ENCODE measurements at places on chromosomes 11 and 22.

GRCh38 chr22:18045794-18046193, 21.4 kb upstream of the MICAL3 start:
- DNase-seq = no peak

- DNase-seq = no peak
Measured at GRCh38 chr22:30873086-30873650, 95.4 kb downstream of the MORC2 start.

- no peak for DNase-seq
Measured at GRCh38 chr11:7060868-7061267, 27.9 kb upstream of the RBMXL2 start.

- DNase-seq = no peak
Measured at GRCh38 chr22:39661842-39662685, 91.5 kb downstream of the CACNA1I start.

- DNase-seq = no peak
Measured at GRCh38 chr11:94652735-94653284, 85.6 kb downstream of the PIWIL4 start.

- no peak for DNase-seq
Measured at GRCh38 chr11:2130881-2131352, 8.3 kb downstream of the IGF2 start.

DNA sequence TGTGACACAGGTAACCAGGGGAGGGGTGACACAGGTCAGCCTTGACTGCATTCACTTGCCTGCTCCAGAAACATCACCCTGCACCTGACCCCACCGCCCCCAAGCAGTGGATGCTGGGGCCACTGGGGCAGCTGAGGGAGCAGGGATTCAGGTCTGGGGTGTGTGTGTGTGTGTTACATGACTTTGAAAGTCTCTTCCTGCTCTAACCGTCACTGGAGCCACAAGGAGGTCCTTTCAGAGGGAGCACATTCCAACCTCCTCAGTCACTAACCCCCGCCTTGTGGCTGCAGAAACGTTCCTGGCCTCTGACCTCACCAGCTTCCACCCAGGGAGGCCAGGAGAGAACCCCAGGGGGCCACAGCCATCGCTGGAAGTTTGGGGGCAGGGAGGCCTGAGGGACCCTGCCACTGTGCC, 2.9 kb upstream of the FOSL1 start:
- DNase-seq = no peak

DNA sequence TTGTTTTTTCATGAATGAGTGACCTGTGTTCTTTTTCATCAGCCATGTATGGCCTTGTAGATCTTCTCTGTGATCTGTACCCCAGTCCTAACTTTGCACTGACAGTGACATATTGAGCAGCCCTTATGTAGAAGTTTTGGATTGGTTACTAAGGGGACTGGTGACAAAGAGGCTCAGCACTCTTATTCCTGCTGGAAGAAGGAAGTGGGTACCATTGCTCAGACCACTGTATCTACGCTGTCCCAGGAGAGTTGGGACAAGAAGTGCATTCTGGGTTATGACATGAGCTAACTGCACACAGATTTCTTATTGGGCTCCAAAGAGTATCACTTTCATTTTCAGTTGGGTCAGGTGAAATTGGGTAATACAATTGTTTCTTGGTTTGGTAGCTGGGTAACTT, 107.8 kb upstream of the RASSF10 start:
- DNase-seq = no peak

DNA sequence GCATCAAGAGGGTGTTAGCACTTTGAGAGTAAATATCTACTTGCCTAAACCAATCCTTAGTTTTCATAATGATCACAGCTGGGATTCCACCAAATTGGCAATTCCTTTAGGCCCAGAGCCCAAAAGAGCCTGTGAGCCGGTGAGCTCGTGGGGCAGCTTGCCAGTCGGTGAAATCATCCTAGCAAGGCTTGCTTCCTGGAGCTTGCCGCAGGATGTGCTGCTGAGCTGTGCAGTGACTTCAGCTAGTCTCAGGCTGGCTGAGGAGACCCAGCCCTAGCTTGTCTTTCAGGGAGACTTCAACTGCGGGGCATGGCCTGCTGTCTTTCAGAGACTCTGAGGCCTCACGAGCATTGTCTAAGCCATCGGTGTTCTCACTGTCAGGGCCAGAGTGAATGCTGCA, 73.6 kb upstream of the SUSD2 start:
- peak; percentile 92 for DNase-seq

All from ascending aorta (tissue), 2 donors.